AML-193 (cell line): ENCODE measurements at places on chromosomes 2 and 18.
A peak's percentile ranks its signal among the peaks of the same experiment; 100 is the strongest.

DNA sequence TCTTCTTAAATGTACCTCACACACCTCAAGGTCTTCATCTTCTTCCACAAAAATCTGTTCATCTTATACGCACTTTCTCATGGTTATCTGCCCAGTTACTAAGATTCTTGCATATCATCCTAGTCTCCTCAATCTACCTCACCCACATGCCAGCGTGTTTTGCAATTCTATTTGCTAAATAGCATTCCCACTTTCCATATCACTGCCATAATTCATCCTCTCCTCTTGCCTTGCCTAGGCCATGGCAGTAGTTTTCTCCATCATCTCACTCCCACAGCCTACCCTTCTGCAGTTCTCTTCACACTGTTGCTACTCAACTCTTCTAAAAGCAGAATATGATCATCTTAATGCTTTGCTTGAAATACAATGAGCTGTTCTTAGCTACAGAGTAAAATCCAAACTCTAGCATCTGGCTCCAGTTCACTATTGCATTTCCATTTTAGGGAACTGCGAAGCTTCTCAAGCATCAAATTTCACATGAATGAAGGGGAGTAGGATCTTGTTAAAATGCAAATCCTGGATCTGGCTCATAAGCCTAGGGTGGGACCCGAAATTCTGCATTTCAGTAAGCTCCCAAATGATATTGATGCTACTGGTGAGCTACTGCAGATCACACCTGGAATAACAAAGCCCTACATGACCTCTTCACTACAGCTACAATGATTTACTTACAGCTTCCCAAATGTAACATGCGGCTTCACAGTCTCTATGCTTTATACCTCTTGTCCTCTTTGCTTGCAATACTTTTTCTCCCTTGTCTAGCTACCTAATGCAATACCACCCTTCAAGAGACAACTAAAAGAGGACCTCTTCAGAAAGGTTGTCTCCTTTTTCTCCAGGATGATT is 293.9 kb downstream of the SATB2 start:
- DNase-seq, result no peak

DNA sequence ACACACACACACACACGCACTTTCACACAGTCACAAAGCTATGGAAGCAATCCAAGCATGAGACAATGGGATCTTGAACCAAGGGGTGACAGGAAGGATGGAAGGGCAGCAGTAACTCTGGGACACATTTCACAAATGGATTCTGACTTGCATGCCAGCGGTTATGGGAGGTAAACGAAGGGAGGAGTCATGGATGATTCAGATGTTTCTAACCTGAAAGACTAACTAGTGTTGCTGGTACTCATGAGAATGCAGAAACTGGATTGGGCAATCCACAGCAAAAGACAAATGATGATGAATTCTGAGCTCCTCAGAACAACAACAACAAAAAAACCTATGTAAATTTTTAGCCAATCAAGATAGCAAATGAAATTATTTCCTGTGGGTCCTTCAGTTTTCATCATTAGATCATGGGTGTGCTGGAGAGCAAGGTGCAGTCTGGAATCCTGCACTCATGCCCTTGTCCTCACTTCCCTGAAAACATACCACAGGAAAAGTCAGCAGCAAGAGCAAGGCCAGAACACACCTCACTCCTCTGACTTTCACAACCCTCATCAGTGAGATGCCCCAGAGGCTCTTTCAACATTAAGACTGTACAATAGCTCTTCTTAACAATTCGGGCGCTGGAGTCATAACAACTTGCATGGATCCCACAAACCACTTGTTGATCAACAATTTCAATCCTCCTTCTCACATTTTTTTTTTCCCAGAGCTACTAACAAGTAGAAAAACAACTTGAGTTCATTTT is 32.6 kb downstream of the ABCA12 start:
- DNase-seq, result no peak

DNA sequence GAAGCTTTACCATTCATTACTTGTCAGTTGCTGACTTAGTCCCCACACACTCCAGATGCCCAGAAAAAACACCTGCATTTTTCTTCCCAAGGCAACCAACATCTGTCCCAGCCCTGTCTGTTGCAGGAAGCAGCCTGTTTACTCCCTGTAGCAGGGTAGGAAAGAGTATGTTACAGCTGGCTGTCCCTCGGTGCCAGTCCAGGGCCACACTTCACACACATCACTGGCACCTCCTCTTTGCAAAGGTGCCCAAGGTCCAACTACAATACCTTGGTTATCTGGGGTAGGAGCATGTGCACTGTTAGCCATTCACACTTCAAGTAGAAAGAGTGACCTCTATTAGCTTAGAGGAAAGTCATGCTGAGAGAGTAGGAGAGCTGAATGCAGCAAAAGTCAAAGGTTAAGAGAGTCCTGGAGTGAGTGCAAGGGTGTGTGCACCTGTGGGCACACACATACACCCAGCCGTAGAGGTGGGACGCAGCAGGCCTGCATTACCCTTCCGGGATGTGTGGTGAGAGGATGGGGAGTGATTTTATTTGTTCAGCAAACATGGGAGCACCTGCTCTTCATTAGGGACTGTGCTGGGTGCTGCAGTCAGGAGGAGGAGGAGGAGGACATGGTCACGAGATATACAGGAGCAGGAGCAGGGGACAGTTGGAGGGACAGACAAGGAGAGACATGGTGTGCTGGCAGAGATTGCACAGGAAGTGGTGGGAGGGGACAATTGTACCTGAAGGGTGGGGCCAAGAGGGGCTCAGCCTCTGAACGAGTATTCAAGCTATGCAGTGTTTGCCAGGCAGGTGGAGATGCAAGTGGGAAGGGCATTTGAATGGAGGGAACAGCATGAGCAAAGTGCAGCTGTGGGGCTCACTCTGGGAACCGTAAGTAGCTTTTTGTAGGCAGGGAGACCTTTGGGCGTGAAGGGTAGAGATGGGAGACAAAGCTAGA is 69.8 kb downstream of the TSN start:
- no peak for DNase-seq

- DNase-seq, result no peak
These were observed 614.0 kb downstream of the SLC4A3 start for GRCh38 chr2:220241423-220241822.

- no peak for DNase-seq
These were observed 95.7 kb upstream of the EPC2 start for GRCh38 chr2:148548716-148549400.

DNA sequence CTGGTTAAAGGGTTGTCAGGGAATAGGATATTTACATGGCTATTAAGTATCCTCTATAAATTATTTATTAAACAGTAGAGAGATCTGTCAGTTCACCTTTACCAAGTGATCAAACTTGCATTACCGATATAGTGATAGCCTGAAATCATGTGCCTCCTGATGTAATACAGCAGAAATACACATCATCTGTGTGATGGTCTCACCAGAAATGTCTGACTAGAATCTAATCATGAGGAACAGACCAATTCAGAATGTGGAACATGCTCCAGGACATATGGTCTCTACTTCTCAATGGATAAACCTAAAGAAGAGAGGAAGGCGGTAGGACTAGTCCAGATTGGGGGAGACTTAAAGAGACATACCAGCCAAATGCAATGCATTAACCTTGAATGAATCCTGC is 6.2 kb downstream of the VPS54 start:
- DNase-seq, result no peak

GRCh38 chr2:8317418-8317817 is 364.4 kb upstream of the ID2 start:
- no peak for DNase-seq

- no peak for DNase-seq
These were observed 160.2 kb upstream of the CCDC150 start for GRCh38 chr2:196479350-196479749.

DNA sequence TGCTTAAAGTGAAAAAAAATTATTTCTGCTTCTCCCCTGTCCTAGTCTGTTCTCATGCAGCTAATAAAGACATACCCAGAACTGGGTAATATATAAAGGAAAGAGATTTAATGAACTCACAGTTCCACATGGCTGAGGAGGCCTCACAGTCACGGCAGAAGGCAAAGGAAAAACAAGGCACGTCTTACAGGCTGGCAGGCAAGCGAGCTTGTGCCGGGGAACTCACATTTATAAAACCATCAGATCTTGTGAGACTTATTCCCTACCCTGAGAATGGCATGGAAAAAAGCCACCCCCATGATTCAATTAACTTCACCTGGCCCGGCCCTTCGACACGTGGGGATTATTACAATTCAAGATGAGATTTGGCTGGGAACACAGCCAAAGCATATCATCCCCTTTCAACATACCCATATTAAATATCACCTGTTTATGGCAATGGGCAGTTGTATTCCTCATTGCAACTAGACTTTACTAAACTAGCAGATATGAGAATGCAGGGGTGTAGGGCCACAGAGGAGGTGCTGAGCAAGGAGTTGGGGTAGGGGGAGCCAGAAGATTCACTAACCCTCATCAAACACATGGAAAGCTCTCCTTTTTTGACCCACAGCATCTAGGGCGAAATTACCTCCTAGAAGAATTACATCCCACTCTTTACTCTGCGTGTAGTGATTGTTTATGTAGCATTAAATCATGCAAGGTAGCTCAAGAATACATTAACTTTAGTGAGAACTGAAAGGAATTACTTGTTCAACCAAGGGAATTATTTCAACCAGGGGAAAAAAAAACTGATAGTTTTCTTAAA is 183.3 kb upstream of the DOK6 start:
- no peak for DNase-seq

GRCh38 chr2:81513328-81513727 is 1208.8 kb upstream of the LRRTM1 start:
- no peak for DNase-seq

DNA sequence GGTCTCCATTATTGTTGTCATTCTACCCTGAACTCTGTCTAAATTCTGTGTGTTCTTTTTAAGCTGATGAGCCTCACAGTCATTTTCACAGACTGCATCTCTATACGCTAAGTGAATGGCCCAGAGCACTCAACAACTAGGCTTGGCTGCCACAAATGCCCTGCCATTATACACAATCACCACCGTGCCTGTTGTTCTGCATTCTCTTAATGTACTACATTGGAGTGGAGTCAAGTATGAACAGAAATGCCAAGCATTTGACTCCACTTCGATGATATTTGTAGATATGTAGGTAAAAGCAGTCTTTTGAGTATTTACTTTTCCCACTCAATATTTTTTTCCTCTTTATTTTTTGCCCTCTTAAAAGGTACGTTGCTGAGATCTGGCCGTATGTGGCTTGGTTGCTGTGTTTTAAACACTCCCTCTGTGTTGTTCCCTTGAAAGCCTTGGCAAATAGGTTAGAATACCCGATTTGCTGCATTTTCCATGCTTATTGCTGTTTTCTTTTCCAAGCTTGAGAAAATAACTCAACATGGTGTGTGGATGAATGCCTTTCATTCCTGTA is 36.2 kb upstream of the TMEFF2 start:
- no peak for DNase-seq

GRCh38 chr2:207224381-207224780 is 58.6 kb upstream of the KLF7 start:
- no peak for DNase-seq

- no peak for DNase-seq
These were observed 122.4 kb upstream of the SLC1A4 start for GRCh38 chr2:64866797-64867196.

DNA sequence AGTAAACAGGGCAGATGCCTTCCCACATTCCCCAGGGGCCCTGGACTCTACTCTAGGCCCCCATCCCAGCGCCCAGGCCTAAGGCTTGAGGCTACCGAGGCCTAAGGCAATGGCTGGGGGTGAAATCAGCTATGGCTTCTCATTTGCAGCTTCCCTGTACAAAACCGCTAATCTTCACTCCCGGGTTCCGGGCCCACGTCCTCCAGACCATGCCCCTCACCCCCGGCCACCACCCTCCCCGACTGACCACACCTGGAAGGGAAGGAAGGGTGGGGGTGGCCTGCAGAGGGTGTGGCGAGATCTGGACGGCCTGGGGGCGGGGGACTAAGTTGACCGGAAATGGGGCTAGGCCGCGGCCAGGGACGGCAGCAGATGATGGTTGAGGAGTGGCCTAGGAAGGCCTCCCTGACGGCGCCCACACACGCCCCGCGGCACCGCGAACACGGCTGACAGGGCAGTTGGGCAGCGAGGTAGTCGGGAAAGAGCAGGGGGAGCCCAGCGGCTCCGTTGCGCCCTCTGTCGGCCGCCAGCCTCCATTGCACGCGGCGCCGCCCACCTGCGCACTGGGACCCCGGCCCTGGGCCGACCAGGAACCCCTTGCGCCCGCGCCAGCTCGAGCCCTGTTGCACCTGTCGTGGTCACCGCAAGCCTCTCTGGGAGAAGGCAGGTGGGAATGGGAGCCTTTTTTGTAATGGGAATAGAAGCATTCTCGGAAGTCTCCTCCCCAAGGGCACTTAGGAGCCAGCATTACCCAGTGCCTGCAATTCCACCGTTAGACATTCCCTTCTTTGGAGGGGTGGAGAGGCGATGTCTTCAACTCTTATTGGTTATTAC is 117.1 kb upstream of the STPG4 start:
- DNase-seq, result peak; percentile 28

- DNase-seq, result no peak
These were observed 55.4 kb downstream of the POLR1A start for GRCh38 chr2:86050301-86050700.

DNA sequence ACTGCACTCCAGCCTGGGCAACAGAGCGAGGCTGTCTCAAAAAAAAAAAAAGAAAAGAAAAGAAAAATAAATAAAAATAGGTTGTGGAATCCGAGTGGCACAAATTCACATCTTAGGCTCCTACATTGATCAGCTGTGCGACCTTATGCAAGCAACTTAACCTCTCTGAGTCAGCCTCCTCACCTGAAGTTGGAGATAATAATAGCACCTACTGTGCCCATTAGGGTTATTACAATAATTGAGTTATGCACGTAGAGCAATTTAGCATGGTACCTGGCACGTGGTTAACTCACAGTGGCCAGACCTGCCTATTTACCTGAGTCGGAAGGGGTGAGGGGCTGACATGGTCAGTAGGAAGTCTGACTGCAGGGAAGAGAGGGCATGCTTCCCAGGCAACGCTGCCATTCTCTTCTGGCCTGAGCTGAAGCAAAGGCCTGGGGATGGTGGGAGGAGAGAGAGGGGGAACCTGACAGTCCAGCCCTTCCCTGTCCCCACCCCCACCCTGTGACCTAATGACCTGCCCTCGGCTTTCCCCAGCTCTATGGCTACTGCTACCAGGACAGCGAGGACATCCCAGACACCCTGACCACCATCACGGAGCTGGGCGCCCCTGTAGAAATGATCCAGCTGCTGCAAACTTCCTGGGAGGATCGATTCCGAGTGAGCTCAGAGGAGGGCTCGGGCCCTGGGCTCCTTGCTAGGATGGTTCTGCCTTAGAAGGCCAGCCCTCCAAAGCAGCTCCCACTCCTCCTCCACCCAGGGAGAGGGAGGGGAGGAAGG is 5.1 kb downstream of the PKDCC start:
- no peak for DNase-seq
